ENCODE measurements at places on chromosomes 11 and 22.

GRCh38 chr22:42602470-42602869 lies 12.2 kb downstream of the POLDIP3 start:
- no peak for DNase-seq

DNA sequence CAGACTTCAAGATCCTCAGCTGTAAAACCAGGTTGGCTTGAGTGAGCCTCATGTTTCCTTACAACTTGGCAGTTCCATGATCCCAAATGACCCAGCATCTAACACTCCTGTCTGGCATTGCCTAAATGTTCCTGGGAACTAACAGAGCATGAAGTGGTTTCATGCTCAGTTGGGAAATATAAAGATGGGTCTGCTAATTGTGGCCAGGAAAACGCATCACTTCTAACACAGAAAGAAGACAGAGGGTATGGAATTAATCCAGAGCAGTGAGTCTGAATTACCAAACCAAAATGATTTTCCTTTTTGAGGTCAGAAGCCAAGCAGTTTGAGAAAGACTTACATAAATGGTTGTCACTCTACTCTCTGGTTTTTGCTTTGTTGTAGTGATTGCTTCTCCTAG lies 60.5 kb upstream of the MMP13 start:
- no peak for DNase-seq

GRCh38 chr11:134840945-134841344 lies 428.9 kb upstream of the B3GAT1 start:
- DNase-seq = no peak

DNA sequence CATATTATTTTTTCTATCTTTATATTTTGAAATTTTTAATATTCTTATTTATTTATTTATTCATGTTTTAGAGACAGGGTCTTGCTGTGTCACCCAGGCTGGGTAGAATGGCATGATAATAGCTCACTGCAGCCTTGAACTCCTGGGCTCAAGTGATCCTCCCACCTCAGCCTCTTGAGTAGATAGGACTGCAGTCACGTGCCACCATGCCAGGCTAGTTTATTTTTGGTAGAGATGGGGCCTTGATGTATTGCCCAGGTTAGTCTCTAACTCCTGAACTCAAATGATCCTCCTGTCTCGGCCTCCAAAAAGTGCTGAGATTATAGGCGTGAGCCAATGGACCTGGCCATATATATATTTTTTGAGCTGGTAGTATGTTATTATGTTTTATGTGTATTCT lies 2.4 kb upstream of the SPDYC start:
- DNase-seq = no peak

DNA sequence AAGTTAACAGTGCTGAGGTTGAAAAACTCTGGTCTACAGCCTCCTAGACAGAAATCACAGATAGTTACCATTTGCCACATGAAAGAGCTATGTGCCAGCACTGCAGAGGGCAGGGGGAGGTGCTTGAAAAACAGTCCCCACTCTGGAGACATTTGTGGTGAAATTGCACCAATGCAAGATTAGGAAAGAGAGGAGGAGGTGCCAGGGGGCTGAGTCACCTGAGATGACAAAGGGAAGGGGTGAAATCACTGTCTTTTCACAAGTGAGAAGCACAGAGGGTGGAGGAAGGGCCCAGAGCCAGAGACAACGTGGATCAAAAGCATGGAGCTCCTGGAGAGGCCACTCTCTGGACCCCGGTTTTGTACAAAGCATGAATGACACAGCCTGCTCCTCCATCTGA lies 196.3 kb downstream of the BUD13 start:
- DNase-seq = no peak

GRCh38 chr22:47276991-47277390 lies 514.5 kb downstream of the TBC1D22A start:
- no peak for DNase-seq

DNA sequence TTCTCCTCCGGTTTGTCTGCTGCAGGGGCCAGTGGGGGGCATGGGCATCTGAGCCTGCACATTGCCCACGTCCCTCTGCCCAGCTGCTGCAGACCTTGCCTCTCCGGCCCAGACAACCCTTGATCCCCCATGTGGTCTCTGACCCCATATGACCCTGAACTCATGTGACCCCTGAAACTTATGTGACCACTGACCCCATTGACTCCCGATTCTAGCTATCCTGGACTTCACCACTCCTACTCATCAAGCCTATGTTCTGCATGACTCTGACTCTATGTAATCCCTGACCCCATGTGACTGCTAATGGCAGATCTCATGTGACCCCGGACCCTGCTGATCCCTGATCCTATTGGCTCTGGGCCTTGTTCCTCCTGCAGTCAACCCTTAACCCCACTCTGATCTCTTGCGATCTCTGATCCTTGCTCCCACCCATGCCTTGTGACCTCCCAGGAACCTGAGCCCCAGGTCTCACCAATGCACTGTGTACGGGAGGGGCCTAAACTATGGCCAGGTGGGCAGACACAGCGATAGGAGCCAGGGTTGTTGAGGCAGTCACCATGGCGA lies 5.7 kb downstream of the LTBP3 start:
- no peak for DNase-seq

GRCh38 chr11:131056036-131056435 lies 139.8 kb upstream of the SNX19 start:
- no peak for DNase-seq

DNA sequence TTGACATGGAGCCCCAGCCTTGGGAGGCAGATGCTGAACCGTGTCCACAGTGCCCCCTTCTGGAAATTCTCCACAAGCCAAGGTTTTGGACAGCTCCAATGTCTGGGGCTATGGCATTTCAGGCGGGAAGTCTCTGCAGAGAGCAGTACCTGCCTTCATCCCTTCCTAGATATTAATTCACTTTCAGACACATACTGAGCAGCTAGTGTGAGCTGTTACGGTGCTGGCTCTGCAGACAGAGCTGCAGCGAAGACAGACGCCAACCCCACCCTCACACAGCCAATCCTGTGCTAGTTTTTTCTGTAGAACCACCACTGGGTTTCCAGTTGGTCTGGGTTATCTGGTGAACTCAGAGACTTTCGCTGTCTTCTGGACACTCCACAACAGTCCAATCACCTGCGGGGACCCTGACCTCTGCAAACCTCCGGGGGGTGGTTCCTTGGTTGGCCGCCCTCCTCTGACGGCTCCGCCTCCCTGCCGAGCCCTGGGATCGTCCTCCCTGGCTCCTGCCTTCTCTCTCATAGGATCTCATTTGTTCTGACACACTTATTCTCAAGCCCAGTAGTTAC lies 9.1 kb downstream of the LMF2 start:
- peak; percentile 62 for DNase-seq

GRCh38 chr11:1825039-1825740 lies 9.6 kb upstream of the SYT8 start:
- no peak for DNase-seq

- no peak for DNase-seq
Observed at GRCh38 chr11:46117842-46118241, 3.4 kb downstream of the PHF21A start.

- peak; percentile 8 for DNase-seq
Observed at GRCh38 chr11:69298267-69299022, 4.5 kb downstream of the MYEOV start.

DNA sequence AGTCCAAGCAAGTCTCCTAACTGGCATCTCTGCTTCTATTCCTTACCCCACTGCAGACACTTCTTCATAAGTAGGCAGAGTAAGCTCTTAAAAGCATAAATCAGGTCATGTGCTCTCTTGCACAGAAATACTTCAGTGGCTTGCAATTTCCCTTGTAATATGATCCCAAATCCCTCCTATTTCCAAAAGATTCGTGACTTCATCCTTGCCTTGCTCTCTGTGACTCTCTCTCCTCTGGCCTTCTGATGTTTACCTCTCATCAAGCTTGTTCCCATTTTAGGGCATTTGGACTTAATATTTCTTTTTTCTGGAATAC lies 37.4 kb upstream of the NCR3LG1 start:
- DNase-seq = no peak

DNA sequence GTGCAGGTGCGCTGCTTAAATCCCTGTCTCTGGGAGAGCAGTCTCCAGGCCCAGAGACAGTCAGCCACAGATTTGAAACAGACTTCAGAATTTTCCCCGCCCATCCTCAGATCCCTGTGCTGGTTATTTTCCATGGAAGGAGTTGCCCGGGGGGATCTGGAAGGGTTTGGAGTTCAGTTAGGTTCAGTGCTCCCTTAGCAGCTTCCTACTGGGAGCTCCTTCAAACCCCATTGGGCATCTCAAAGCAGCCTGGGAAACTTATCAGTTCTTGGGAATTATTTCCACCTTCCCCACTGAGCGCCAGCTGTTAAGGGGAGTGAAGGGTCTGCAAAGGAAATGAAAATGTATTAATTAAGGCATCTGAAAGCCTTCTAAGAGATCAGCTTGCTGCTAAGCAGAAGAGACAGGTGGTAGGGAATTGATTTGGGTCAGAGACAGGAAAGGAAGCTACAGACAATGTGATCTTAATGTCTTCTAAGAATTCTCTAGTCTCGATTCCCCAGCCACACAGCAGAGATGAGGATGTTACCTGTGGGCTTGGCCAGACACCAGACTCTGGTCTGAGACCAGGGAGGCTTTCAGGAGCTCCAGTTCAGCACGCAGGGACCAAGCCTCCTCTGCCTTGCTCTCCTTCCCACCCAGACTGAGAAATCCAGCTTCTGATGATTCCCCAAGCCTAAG lies 106.2 kb upstream of the TBCEL start:
- DNase-seq = no peak

GRCh38 chr11:8604078-8604723 lies 10.2 kb upstream of the STK33 start:
- DNase-seq = peak; percentile 20

DNA sequence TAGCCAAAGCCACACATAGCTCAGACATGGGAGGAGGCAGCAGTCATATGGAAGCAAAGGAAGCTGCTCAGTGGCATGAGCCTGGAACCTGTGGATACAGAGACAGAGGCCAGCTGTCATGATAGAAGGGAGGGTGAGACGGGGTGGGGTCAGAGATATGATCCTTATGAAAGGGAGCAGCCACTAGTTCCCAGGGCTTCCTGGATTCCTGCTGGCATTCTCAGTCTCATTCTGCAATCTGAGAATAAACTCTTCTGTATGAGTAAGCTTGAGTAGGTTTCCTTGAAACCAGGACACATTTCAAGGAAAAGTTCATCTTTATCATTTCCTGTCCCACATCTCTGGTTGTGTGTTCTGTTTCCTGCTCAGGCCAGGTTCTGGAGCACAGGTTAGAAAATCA lies 220.2 kb upstream of the SNX19 start:
- no peak for DNase-seq

DNA sequence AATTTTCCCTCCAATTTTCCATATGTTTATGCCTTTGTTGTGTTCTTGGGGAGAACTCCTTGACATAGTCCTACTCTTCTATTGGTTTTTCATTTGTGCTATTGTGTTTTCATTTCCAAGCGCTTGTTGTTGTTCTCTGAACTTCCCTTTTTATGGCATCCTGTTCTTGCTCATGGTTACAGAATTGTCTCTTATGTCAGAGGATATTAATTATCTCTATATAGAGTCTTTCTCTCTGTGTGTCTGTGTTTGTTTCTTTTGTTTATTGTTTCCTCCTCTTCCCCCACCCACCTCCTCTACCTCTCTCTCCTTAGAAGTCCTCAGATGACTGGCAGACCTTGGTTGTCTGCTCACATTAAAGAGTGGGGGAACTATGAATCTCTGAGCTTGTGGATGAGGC lies 69.9 kb downstream of the HORMAD2 start:
- no peak for DNase-seq

- DNase-seq = no peak
Observed at GRCh38 chr22:38641476-38642040, 14.6 kb downstream of the FAM227A start.

- DNase-seq = no peak
Observed at GRCh38 chr22:49507607-49508292, 319.9 kb downstream of the BRD1 start.

DNA sequence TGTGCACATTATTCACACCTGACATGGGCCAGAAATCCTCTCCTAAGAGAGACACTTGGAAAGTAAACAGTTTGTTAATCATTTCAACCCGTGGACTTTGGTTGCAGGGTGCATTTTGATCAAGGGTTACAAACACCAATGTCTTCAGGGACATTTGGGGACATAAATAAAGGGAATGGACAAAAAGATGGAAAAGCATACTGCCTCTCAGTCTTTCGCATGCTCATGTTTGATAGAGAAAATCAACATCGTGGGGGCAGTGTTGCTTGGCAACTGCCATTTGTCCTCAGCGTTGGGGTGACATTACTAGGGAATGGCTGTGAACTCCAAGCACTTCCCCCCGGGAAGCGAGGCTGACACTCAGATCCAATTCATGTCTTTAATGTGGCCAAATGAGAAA lies 114.7 kb upstream of the OR4B1 start:
- DNase-seq = no peak

GRCh38 chr11:29159552-29160465 lies 857.0 kb downstream of the KCNA4 start:
- DNase-seq = no peak

GRCh38 chr11:83063073-83063754 lies 8.5 kb downstream of the RAB30 start:
- DNase-seq = no peak

- no peak for DNase-seq
Observed at GRCh38 chr11:102776454-102776853, 4.0 kb downstream of the MMP10 start.

- DNase-seq = no peak
Observed at GRCh38 chr11:61172356-61172755, 11.1 kb upstream of the VPS37C start.

GRCh38 chr22:26658671-26659478 lies 1.5 kb downstream of the MIAT start:
- DNase-seq = peak; percentile 81

- DNase-seq = no peak
Observed at GRCh38 chr11:71184421-71185210, 67.8 kb downstream of the SHANK2 start.

Data from activated naive CD4-positive, alpha-beta T cell treated with anti-CD3 and anti-CD28 coated beads, Interleukin-2, amount 50 U/mL, for 16 hours (primary cell).